Neural crest cell (in vitro differentiated cells): ENCODE measurements at places on chromosomes 13 and 19. TPM values are rescaled to one million over a fixed set of nuclear protein-coding genes. Genes with fewer than 3 reads are reported as not detected.

ZNF837 gene
- total RNA-seq, result 4.5 and 5.0 TPM in 2 replicates

NTF4 gene
- not detected in 2 replicates for total RNA-seq

MUC16 gene
- total RNA-seq, result 0.02 TPM in 1 of 2 replicates, not detected in the other

CCDC8 gene
- 23.9 and 25.1 TPM in 2 replicates for total RNA-seq

HSD17B14 gene
- total RNA-seq, result 4.2 and 6.6 TPM in 2 replicates

DAND5 gene
- not detected in 2 replicates for total RNA-seq

SLC8A2 gene
- 0.61 and 0.70 TPM in 2 replicates for total RNA-seq

ZNF729 gene
- total RNA-seq, result not detected in 2 replicates

FXYD5 gene
- 13.3 and 17.0 TPM in 2 replicates for total RNA-seq

B9D2 gene
- 11.7 and 13.8 TPM in 2 replicates for total RNA-seq

DNA sequence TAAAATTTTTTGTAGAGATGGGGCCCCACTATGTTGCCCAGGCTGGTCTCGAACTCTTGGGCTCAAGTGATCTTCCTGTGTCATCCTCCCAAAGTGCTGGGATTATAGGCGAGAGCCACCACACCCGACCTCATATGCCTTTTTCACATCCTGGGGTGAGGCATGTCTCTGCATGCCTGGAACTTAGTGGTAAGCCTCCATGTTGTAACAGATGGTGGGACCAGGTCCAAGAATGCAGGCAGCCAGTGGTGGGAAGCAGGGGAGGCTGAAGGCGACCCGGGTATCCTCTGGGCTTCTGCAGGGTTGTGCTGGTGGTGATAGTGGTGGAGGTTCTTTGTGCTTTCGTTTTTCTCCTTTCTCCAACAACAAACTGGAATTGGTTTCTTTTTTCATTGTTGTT lies 30.1 kb upstream of the CCDC124 start:
- DNase-seq, result no peak

DNA sequence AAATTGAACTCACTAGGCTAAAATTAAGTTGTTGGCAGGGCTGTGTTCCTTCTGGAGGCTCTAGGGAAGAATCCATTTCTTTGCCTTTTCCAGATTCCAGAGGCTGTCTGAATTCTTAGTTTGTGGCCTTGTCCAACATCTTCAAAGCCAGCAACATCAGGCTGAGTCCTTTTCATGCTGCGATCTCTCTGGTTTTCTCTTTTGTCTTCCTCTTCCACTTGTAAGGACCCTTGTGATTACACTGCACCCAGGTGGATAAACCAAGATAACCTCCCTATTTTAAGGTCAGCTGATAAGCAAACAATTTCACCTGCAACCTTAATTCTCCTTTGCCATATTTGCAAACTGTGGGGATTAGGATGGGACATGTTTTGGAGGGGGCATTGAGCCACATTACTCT lies 11.5 kb downstream of the UTP14C start:
- no peak for DNase-seq

GRCh38 chr13:97338571-97338970 lies 95.4 kb upstream of the RAP2A start:
- no peak for DNase-seq

- DNase-seq, result no peak
These were observed 3.2 kb downstream of the PDS5B start for GRCh38 chr13:32589471-32589870.

- no peak for DNase-seq
These were observed 17.9 kb upstream of the LILRB1 start for GRCh38 chr19:54612428-54612827.

DNA sequence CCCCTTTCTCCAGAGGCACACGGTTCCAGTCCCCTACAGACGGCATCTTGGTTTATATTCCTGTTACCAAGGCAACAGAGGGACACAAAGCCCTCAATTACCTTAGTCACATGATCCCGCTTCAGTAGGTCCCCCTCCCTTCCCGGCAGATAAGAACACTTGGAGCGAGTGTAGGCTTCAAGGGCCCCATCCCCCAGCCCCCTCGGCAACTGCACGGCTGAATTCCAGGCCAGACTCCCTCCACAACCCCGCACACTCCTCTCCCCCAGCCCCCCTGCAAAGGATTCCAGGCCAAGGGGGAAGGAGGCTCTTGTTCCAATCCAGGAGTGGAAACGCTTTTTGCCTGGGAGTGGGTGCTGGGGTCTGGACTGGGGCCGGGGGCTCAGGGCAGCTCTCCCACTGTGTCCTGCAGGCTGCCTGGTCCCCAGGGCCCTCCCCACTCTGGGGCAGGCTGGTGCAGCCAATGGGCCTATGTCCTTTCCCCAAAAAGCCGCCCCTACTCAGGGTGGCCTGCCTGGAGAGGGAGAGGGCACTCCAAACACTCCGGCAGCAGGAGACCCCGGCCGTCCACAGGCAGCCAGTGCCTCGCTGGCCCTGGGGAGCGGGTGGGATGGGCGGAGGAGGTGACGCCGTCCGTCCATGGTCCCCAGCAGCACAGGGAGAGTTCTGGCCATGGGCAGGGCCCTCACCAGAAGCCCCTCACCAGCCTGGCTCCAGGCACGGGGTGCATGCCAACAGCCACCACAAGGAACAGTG lies 62.6 kb downstream of the MLLT1 start:
- peak; percentile 55 for DNase-seq

- DNase-seq, result no peak
These were observed 140.2 kb downstream of the TNFSF13B start for GRCh38 chr13:108409730-108410129.

GRCh38 chr13:86085890-86086289 lies 286.7 kb upstream of the SLITRK6 start:
- no peak for DNase-seq

DNA sequence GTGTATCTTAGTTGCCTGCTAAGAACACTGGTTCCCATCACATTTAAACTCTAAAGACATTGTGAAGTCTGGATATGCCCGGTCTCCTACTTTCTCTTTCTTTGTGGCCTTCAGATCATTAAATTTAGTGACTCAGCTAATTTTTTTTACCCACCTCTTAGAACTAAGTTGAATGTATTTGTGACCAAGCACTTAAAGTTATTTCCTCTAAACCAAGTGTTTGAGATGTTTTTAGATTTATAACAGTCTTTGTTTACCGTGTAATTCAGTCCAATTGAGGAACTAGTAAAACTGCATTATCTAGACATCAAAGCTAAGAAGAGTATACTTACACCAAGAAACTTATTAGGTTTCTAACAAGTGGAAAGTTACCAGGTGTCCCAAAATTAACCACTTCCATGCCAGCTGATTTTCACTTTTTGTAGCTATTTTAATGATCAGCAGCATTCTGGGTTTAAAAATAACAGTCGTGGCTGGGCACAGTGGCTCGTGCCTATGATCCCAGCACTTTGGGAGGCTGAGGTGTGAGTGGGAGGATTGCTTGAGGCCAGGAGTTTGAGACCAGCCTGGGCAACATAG lies 53.1 kb downstream of the ARHGAP35 start:
- DNase-seq, result no peak

DNA sequence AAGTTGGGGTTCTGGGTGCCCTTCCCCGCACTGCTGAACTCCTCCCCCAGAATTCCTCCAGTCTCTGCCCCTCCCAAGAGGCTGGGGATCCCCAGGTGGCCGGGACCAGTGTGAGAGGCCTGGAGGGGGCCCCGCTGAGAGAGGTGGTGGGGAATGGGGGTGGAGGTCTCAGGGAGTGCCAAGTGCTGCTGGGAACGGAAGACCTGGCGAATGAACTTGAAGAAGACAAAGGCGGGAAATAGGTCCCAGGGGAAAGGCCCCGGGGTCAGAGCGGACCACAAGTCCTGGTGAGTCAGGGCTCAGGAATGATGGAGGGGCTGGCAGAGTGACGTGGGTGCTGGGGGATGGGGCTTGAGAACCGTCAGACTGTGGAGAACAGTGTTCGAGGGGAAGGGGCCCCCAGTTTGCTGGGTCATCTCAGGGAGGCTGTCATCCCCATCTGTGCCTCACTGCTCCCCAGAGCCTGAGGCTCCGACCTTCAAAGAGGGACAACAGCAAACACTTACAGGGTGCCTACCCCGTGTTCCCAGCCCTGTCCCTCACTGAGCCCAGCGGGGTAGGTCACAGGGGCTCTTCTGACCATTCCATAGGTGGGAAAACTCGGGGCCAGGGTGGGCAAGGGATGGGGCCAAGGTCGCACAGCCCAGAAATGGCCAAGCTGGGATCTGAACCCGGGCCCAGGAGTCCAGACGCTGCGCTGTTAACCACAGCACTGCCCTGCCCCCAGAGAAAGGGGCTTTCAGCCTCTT lies 16.0 kb upstream of the SEMA6B start:
- peak; percentile 47 for DNase-seq

DNA sequence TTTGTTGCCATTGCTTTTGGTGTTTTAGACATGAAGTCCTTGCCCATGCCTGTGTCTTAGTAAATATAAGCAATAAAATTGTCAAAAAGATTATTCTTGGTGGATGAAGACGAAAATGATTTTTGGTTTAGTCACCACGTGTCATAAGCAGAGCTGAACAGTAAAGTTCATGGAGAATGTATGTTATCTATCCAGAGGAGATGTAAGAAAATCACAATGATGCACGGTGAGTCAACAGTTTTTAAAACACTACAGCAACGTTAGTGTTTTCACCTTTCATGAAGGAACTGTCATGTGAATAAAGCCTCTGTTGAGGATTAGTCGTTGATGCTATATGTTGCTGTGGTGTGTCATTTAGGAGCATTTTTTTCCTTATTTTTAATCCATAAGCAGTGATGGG lies 137.6 kb downstream of the GPC6 start:
- no peak for DNase-seq

DNA sequence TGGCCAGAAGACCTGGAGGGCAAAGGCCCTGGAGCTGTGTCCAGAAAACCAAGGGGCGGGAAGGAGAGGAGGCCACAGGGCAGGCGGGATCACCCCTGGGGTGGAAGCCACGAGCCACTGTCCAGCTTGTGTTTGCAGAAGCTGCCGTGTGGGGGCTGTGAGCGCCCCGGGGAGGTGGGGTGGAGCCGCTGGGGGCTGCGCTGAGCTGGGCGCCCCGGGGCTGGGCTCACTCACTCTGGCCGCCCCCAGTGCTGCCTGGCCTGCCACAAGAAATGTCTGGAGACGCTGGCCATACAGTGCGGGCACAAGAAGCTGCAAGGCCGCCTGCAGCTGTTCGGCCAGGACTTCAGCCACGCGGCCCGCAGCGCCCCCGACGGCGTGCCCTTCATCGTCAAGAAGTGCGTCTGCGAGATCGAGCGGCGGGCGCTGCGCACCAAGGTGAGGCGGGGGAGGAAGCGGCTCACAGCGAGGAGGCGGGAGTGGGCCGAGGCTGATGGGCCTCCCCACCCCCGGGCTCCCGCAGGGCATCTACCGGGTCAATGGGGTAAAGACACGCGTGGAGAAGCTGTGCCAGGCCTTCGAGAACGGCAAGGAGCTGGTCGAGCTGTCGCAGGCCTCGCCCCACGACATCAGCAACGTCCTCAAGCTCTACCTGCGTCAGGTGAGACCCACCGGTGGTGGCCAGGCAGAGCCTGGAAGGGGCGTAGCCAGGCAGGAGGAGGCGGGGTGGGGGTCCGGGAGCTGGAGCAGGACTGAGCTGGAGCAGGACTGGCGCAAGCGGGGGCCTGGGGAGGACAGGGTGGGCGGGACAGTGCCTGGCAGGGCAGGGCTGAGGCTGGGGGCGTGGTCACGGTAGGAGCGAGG lies 13.6 kb downstream of the POLR2E start:
- DNase-seq, result no peak
